Left lung (tissue), 14 donors: ENCODE measurements at places on chromosomes 12 and 14. TPM values are rescaled to one million over a fixed set of nuclear protein-coding genes. Genes with fewer than 3 reads are reported as not detected.

DNA sequence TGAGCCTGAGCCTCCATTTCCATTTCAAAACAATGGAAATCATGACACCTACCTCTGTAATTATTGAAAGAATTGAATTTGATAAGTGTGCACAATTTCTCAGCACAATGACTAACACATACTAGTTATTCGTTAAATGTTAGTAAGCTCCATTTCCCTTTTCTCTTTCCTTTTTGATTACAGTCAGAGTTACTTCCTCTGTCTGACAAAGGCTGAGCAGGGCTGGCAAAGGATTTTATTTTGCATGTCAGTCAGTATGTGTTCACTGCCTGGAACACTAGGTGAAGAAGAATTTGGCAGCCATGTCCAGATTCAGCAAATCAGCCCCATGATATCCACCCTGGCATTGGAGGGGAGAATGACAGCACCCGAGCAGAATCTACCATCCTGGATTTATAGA lies 12.2 kb upstream of the RHOJ start:
- peak overlapping the region; percentile 11 for H3K27ac ChIP-seq
- no peak for DNase-seq
- H3K27me3 ChIP-seq, result no peaks in the 10 kb centered on the region
- no peak overlapping the region for H3K4me3 ChIP-seq
- H3K4me1 ChIP-seq, result no peaks in the 10 kb centered on the region
- no peaks in the 10 kb centered on the region for H3K36me3 ChIP-seq

DNA sequence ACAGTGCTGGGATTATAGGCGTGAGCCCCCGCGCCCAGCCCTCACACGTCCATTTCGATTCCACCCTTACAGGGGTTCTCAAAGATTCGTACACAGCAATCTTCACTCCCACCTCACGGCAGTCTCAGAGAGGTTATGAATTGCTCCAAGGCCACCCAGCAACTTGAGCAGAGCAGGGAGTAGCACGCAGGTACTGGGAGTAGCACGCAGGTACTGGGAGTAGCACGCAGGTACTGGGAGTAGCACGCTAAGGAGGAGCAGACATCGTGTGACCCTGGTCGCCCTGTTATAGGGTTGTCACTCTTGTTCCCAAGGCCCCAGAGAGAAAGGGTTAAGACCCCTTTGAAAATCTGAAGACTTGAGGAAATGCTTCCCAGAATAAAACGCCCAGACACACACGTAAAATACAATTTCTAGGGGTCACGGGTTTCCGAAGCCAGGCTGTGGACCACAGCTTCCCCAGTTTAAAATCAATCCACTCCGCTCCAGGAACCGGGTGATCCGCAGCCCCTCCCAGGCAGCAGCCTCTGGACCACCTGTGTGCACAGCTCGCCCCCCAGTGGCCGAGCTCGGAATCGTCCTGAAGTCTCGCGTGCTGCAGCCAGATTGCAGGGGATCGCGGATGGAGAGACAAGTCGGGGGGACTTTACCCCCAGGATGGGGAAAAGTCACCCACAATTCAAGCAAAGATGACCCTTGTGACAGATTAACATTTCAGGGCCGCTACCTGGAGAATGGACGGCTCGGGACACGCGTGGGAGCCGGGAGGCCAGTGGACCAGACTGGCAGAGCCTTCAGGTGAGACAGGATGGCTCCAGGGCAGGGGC lies 92.0 kb downstream of the SCARB1 start:
- H3K4me1 ChIP-seq, result peaks cover 17% of the 10 kb centered on the region
- peaks cover 7% of the 10 kb centered on the region for H3K27me3 ChIP-seq
- no peak overlapping the region for H3K27ac ChIP-seq
- H3K36me3 ChIP-seq, result no peaks in the 10 kb centered on the region
- DNase-seq, result peak; percentile 84

DNA sequence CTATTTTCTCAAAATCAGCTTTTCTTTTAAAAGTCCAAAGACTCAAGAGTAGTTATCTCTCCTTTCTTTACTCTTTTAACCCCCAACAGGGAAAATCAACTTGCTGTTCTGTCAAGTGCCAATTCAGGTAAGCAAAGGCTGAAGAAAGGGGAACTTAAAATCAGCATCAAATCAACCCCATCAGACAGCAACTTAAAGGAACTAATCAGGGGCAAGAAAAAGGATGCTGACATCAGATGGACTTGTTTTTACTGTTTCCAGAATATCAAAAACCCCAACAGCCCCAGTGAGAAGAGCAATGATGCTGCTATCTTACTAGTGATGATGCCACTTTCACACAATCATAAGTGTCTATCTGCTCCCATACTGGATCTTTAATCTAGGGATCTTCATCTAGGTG lies 3.4 kb downstream of the BAZ2A start:
- peaks cover 78% of the 10 kb centered on the region for H3K4me1 ChIP-seq
- no peak overlapping the region for H3K27ac ChIP-seq
- no peak for DNase-seq
- peaks cover 19% of the 10 kb centered on the region for H3K36me3 ChIP-seq
- H3K4me3 ChIP-seq, result no peak overlapping the region

DNA sequence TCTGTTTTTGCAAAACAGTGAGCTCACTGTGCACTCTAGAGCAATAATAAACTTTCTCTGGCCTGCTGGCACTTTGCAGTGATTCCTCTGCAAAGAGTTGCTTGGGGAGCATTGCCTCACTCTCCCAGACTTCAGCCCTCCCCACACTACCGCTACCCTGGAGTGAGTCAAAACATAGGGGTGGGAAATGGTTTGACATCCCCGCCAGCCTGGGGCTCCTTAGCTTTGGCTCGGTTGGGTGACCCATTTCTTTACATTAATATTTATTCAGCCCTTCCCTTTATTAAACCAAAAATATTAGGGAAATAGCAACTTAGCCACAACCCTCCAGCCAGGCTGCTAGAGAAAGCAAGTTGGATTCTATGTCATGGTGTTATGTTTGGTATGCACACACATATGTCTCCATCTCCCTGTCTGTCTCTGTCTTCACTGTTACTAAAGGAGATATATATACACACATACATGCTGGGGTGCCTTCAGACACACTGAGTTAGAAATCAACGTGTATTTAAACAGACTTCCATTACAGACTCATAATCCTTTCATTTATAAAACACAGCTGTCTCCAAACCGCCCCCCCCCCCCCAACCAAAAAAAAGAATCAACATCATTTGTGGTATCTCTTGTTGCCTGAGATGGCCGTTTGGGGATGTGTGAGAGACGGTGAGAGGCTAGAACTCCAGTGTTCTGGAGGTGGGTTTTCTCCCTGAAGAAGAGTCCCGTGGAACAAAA lies 3.4 kb upstream of the IRF2BPL start:
- H3K36me3 ChIP-seq, result no peaks in the 10 kb centered on the region
- peak overlapping the region; percentile 99 for H3K27ac ChIP-seq
- peaks cover 42% of the 10 kb centered on the region for H3K4me1 ChIP-seq
- no peaks in the 10 kb centered on the region for H3K27me3 ChIP-seq

DNA sequence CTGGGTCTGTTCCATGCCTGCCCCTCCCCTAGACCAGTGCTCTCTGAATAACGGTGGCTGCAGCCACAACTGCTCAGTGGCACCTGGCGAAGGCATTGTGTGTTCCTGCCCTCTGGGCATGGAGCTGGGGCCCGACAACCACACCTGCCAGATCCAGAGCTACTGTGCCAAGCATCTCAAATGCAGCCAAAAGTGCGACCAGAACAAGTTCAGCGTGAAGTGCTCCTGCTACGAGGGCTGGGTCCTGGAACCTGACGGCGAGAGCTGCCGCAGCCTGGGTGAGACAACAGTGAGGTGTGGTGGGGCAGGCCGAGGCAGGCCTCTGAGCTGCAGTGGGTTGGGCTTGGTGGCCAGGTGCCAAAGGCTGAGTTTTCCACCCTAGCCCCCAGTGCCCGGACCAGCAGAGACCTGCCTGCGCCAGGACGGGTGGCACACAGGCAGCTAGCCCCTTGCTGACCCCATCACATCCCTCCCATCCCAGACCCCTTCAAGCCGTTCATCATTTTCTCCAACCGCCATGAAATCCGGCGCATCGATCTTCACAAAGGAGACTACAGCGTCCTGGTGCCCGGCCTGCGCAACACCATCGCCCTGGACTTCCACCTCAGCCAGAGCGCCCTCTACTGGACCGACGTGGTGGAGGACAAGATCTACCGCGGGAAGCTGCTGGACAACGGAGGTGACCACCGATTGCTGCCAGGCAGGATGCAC lies 28.2 kb upstream of the LRP1-AS start:
- peaks cover 85% of the 10 kb centered on the region for H3K36me3 ChIP-seq
- no peaks in the 10 kb centered on the region for H3K27me3 ChIP-seq
- H3K4me3 ChIP-seq, result no peak overlapping the region
- no peaks in the 10 kb centered on the region for H3K4me1 ChIP-seq

- no peak for DNase-seq
- no peak overlapping the region for H3K27ac ChIP-seq
- no peaks in the 10 kb centered on the region for H3K27me3 ChIP-seq
- H3K4me1 ChIP-seq, result no peaks in the 10 kb centered on the region
These were observed 198.0 kb upstream of the RTL1 start for GRCh38 chr14:101101456-101102056.

- no peaks in the 10 kb centered on the region for H3K36me3 ChIP-seq
- H3K27ac ChIP-seq, result no peak overlapping the region
- H3K27me3 ChIP-seq, result no peaks in the 10 kb centered on the region
- no peaks in the 10 kb centered on the region for H3K4me1 ChIP-seq
- H3K4me3 ChIP-seq, result no peak overlapping the region
These were observed 14.4 kb downstream of the ASCL4 start for GRCh38 chr12:107788690-107789458.

The NPFF gene
- total RNA-seq, result not detected

DNA sequence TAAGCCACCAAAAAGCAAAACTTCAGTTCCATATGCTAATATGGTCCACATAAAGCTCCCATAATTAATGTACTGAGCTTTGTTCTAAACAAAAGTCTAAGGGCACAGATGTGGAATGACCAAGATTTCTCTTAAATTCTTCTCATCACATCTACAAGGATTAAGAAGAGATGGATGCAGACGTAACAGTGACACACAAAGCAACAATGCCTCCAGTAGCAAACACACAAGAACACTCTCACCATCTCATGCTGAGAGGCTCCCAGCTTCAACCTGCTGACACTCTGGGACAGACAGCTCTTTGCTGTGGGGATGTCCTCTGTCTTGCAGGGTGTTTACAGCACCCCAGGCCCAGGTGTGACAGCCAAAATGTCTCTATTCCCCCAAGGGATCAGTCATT lies 48.2 kb downstream of the SETD3 start:
- H3K4me1 ChIP-seq, result peaks cover 20% of the 10 kb centered on the region
- DNase-seq, result no peak

DNA sequence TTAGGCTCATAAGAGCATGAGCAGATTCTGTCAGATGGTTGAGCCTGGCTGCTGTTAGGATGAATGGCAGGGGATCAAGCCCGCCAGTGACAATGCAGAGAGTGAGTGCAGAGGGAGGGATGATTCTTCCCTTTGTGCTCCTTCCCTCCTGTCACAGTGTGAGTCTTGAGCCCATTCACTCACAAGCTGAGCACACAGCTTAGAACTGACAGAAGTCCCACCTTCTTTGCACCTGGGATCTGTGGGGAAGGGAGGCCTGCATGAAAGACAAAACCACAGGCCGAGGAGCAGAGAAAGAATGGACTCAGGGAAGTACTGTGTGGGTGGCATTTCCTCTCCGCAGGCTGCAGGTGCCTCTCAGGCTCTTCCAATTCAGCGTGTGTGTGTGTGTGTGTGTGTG lies 160.6 kb downstream of the KCNA5 start:
- no peaks in the 10 kb centered on the region for H3K36me3 ChIP-seq
- peaks cover 19% of the 10 kb centered on the region for H3K27me3 ChIP-seq
- no peaks in the 10 kb centered on the region for H3K4me1 ChIP-seq
- no peak overlapping the region for H3K27ac ChIP-seq
- H3K4me3 ChIP-seq, result no peak overlapping the region
- no peak for DNase-seq

DNA sequence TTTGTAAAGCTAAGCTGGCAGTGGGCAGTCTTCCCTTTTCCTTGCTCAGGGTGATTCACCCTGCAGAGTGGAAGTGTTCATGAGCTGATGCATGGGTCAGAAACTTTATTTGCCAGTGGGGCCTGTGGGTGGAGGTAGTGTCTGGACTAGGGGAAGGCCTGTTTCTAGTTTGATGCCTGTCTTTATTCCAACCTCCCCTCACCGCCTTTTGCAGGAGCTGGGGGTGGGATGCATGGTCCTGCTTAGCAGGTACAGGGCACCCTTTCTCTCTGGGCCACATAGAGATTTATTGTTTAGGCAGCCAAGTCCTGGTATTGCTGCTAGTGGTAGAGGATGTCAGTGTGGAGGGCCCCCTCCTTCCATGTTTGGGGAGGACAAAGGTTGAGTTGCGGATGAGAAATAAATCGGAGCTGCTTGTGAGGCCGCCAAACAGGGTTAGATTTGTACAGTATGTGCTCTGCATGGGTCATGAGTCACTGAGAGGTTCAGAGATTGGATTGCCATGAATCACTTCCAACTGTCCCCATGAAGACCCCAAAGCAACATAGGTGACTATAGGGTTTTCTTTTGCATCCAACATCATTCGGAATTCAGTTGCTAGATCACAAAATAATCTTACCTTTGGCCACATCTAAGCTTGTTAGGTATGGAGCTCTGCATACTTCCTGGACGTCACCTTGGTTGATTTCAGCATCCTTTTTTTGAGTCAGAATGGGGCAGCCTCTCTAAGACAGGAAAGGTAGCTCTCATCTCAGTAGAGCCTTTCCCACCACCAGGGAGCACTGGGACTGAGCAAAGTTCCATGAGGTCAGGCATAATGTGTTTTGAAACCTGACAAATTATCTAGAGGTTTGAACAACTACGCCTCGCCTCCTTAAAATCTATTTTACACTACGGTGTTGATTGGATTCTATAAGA lies 8.8 kb downstream of the SMOC1 start:
- H3K36me3 ChIP-seq, result no peaks in the 10 kb centered on the region
- no peak for DNase-seq
- peaks cover 6% of the 10 kb centered on the region for H3K27me3 ChIP-seq
- H3K27ac ChIP-seq, result no peak overlapping the region

The STAC3 gene
- total RNA-seq, result 5.0 TPM

The TAPBPL gene
- 33.8 TPM for total RNA-seq

The ZNF268 gene
- 19.2 TPM for total RNA-seq

GRCh38 chr12:109443794-109444193 lies 33.3 kb downstream of the KCTD10 start:
- H3K36me3 ChIP-seq, result peaks cover 38% of the 10 kb centered on the region
- no peaks in the 10 kb centered on the region for H3K27me3 ChIP-seq
- H3K4me3 ChIP-seq, result no peak overlapping the region
- peak overlapping the region; percentile 2 for H3K27ac ChIP-seq
- DNase-seq, result peak; percentile 43

DNA sequence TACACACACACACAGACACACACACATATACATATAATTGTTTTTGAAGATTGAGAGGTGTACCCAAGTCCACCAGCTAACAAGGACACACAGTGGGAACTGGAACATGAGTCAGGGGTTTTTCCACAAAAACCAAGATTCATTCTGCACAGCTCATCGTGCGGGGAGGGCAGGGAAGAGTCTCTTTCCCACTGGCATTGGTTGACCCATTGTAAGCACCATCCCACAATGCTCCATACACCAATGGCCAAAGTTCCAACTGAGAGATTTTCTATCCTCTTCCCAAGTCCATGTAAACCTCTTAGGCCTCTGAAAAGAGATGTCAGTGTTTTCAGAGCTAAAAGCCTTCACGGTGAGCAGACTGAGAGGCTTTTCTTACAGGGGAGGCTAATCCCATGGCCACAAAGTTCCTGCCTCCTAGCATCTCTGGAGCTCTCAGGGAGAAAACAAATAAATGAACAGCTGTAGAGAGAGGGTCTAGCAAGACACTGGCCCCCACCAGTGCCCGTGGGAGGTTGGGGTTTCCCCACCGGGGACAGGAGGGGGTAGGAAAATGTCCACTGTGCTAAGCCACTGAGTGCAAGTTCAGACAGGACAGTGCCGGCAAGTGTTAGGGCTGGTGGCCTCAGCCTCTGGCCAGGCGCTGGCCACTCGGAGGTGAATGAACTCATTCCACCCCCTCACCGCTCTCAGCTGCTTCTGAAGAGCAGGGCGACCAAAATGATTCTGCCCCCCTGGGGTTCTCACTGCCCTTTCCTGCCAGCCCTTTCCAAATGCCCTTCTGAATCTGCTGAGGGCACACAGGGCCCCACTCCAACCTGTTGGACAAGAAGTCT lies 21.5 kb upstream of the TC2N start:
- H3K27ac ChIP-seq, result no peak overlapping the region
- H3K27me3 ChIP-seq, result no peaks in the 10 kb centered on the region
- H3K4me1 ChIP-seq, result peaks cover 17% of the 10 kb centered on the region
